ENCODE measurements at places on chromosomes 5 and 9. TPM values are rescaled to one million over a fixed set of nuclear protein-coding genes. Genes with fewer than 3 reads are reported as not detected.

The HMMR gene
- polyA plus RNA-seq = 6.7 TPM

The SPATA31C1 gene
- 0.18 TPM for polyA plus RNA-seq

The PCDHGC5 gene
- 0.82 TPM for polyA plus RNA-seq

The TTC33 gene
- 23.0 TPM for polyA plus RNA-seq

The MSMP gene
- not detected for polyA plus RNA-seq

The LOX gene
- 85.8 TPM for polyA plus RNA-seq

The C1QTNF2 gene
- 44.1 TPM for polyA plus RNA-seq

The FCN1 gene
- 3.5 TPM for polyA plus RNA-seq

DNA sequence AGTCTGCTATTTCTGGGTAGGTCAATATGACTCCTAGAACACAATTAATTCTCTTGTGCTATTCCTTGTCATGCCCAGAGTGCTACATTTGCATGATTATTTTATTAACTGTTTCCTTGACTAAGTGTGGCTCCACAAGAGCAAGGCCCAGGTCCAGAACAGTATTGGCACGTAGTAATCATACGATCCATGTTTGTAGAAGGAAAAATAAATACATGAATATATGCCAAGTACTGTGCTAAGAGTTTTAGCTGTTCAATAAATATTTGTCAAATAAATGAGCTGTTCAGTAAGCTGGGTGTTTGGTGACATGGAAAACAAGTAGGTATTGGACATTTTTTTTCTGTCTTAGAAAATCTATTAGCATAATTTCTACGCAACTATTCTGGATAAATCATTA lies 995.9 kb downstream of the MAT2B start:
- DNase-seq = no peak

GRCh38 chr5:118988866-118989180 lies 476 bp upstream of the DTWD2 start:
- no peak for DNase-seq

- DNase-seq = no peak
Observed at GRCh38 chr5:173395257-173395932, 67.2 kb upstream of the STC2 start.

GRCh38 chr9:32579706-32580331 lies 6.9 kb upstream of the NDUFB6 start:
- peak; percentile 70 for DNase-seq

- no peak for DNase-seq
Observed at GRCh38 chr5:125244531-125244930, 498.1 kb upstream of the ZNF608 start.

- DNase-seq = no peak
Observed at GRCh38 chr5:31593665-31594064, 45.3 kb upstream of the PDZD2 start.

- DNase-seq = peak; percentile 52
Observed at GRCh38 chr9:14616188-14616982, 76.8 kb downstream of the ZDHHC21 start.

DNA sequence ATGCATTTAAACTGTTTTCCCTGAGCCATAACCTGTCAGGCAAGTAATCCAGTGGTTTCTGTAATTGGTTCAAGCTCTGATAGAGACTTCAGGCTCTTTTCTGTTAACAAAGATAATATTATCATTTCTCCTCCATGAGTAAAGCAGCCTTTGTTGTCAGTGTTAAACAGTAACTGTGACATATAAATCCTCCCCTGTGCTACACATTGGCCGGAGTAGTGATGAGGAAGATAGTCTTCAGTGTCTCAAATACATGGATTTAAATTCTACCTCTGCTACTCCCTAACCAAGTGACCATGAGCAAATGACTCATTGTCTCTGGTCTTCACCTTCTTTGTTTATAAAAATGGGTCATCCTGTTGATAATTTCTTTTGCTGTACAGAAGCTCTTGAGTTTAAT lies 615.5 kb upstream of the CHD1 start:
- DNase-seq = no peak

- DNase-seq = peak; percentile 31
Observed at GRCh38 chr9:124629600-124629999, 122.4 kb upstream of the NR5A1 start.

DNA sequence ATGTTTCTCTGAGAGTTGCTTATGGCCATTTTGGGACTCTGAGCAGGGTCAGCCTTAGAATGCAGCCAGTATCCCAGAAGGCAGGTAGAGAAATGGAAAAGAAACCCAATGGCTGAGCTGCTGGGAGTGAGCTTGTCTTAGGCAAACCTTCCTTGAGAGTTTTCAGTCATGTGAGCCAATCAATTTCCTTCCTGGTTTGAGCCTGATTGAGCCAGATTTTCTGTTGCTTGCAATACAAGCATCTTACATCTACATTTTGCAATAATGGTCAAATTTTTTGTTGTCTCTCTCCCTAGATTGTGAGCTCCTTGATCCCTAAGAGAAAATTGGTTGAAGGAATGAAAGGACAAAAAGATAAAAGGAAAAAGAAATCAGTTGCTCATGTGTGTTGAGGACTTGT lies 155.3 kb downstream of the SNX18 start:
- DNase-seq = no peak

DNA sequence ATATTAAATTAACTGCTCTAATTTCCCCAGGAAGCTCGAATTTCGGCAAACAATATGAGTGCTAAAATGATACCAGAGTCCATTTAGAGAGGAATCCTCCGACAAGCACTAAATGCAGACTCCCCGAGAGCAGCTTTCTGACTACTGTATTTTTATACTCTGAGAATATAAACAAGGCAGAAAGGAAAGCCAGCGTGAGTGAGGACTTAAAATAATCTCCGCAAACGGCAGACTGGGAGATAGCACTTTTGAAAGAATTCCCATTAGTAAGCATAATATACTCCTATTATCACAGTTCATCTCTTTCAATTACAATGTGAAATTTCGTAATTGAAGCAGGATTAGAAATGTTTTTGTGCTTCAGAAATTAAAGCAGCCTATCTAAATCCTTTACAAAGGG lies 269.4 kb upstream of the PANK3 start:
- no peak for DNase-seq

- DNase-seq = no peak
Observed at GRCh38 chr9:105232207-105232606, 12.2 kb upstream of the SLC44A1 start.

- no peak for DNase-seq
Observed at GRCh38 chr5:139653616-139654015, 5.5 kb downstream of the CXXC5 start.

GRCh38 chr5:133482028-133482427 lies 130.3 kb downstream of the FSTL4 start:
- DNase-seq = no peak

DNA sequence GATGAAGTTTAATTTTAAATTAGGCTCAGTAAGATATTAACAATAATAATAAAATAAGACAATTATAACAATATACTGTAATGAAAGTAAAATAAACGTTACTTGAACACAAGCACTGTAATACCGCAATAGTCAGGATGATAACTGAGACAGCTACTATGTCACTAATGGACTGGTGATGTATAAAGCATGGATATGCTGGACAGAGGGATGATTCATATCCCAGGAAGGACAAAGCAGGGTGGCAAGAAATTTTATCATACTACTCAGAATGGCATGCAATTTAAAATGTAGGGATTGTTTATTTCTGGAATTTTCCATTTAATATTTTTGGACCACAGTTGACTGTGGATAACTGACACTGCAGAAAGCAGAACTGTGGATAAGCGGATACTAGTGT lies 196.9 kb downstream of the VPS13A start:
- no peak for DNase-seq

DNA sequence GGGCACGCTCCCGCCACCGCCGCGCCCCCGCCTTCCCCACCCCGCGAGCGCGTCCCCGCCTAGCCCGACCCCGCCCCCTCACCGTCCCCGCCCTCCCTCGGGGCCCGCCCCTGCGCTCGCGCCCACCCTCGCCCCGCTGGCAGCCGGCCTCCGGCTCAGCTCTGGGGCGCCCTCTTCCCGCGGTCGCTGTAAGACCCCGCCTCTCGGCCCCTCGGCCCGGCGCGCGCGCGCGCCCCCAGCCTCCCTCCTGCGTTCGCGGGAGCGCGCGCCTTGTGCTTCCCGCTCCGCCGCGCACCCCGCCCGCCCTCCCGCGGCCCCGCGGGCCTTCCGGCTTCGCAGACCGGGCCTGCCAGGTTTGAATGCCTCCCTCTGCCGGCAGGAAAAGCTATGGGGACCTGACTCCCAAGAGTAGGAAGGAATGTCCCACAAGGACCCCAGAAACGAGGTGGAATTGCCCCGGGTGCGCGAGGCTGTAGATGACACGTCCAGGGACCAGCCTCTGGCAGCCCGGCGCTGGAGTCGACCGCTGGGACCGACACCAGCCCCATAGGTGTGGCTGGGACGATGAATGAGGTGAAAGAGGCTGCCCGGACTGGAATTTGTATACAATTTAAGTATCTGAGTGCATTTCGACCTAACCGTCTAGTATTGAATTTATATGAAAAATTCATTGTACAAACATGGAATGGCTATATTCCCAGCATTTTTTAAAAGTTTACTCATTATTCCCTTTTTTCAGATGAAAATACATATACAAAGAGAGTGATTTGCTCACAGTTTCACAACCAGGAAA lies 416 bp upstream of the PTBP3 start:
- DNase-seq = peak; percentile 99

DNA sequence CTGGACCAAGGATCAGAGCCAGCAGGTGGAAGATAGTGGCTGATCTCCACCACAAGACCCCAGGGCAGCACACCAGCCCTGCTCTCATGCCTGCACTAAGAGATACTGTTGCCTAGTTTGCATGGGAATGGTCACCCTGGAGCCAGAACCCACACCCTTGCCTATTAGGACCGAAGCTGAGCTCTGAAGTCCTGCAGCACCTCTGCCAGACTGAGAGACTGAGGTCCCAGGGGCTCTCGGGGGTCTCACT lies 11.3 kb downstream of the ACSL6 start:
- no peak for DNase-seq

- no peak for DNase-seq
Observed at GRCh38 chr5:90807496-90807895, 248.9 kb downstream of the ADGRV1 start.

- no peak for DNase-seq
Observed at GRCh38 chr9:94168203-94169000, 84.1 kb downstream of the PTPDC1 start.

GRCh38 chr9:77820293-77820954 lies 172.3 kb upstream of the GNA14 start:
- DNase-seq = no peak

GRCh38 chr5:6365977-6366590 lies 12.3 kb downstream of the MED10 start:
- no peak for DNase-seq

- DNase-seq = peak; percentile 92
Observed at GRCh38 chr5:149485655-149486615, 65.3 kb downstream of the CSNK1A1 start.

GRCh38 chr5:73104326-73104725 lies 16.0 kb upstream of the TMEM171 start:
- DNase-seq = no peak

DNA sequence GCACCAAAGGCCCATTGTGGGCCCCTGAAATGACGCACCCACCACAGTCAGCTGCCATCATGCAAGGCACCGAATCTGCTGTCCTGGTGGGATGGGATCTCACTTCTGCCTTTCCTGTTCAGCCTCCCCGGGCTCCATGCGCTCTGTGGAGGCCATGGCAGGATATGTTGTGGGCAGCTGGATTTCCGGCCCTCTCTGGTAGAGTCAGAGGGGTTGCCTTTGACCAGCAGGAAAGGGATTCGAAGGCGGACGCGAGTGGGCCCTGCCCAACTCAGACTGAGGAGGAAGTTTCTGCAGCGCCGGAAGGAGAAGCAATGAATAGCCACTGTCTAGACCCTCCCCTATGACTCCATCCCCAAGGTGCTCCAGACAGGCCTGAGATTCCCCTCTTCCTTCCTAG lies 35.5 kb downstream of the GADD45G start:
- DNase-seq = peak; percentile 50

- DNase-seq = peak; percentile 13
Observed at GRCh38 chr5:167582283-167582682, 709.2 kb upstream of the WWC1 start.

DNA sequence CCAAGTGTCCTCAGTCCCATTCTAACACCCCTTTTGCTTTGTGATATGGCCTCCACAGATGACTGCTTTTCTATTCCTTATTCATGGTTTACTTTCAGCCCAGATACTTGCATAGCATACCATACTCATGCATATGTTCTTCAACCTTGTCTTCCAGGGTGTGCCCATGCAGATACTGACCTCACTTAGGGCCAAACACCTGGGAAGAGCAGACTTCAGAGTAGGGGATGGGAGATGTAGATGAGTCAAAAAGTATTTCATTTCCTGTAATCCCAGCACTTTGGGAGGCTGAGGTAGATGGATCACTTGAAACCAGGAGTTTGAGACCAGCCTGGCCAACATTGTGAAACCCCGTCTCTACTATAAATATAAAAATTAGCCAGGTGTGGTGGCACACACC lies 58.3 kb downstream of the NRG2 start:
- DNase-seq = no peak

GRCh38 chr5:73859696-73860095 lies 233.7 kb downstream of the ARHGEF28 start:
- DNase-seq = no peak

GRCh38 chr9:86731511-86732063 lies 215.7 kb downstream of the GAS1 start:
- DNase-seq = peak; percentile 66

DNA sequence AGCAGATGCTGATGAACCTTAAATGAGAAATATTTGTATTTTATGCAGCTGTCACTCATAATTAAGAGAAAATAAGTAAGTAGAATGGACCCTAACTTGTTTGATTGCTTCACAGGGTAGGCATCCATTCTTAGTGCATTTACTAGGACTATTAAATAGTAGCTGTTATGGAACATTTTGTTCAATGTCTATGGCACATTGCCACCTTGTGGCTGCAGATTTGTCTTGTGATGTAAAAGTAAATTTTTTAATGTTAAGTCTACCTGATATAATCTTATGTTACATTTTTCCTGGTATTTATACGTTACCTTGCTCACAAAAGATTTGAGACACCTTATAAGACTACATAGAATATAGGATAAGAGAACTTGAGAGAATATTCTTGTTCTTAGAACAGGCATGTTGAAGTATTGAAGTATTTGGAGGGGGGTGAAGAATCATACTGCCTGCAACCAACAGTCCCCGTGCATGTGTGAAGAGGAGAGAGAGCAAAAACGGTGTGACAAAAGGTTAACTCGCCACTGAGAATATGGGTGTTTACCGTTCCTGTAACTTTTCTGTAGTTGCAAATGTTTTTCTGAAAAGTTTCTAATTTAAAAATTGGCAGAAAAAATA lies 161.1 kb downstream of the MAST4 start:
- DNase-seq = peak; percentile 68

- peak; percentile 51 for DNase-seq
Observed at GRCh38 chr9:134243778-134244467, 79.6 kb upstream of the RNU6ATAC start.

DNA sequence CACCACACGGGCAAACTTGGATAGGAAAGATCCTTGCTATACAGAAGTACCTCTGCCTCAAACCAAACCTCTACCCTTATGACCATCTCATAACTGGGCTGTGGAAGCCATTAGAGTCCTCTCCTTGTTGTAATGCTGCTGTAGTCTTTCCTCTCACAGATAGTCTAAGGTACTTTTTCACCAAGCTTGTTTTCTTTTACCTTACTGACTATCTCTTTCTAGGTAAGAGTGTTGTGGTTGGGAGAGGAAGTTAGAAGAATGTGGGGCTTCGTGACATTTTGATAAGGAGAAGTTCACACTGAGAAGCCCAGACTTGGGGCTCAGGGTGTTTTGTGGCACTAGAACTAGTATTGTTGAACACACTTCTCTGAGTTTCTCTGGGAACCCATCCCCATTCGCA lies 8.9 kb downstream of the CFAP95 start:
- no peak for DNase-seq

GRCh38 chr9:34500623-34501267 lies 22.0 kb downstream of the ENHO start:
- peak; percentile 65 for DNase-seq

GRCh38 chr5:17879276-17879675 lies 245.0 kb downstream of the TAF11L14 start:
- DNase-seq = no peak

All from muscle of back (tissue), 13 donors.